Right renal cortex interstitium (tissue), 3 donors: ENCODE measurements at places on chromosomes 2 and 18.

- no peak for DNase-seq
Measured at GRCh38 chr18:29556070-29556469, 1379.1 kb upstream of the CDH2 start.

DNA sequence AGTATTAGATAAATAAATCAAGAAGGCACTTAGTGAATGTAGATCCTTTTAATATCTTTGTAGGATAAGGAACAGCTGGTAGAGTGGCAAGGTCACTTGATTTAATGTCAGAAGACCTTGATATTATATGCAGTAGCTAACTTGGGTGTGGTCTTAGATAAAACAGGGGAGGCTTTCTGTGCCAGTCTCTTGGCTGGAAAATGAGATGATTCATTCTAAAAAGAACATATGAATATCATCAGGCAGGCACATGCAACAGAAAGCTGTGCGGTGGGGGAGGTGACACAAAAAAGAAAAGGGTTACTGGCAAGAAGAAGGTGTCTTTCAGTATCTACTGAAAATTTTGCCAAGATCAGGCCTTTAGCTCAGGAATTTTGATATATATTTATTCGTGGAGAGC, 931.7 kb upstream of the CELF4 start:
- no peak for DNase-seq

DNA sequence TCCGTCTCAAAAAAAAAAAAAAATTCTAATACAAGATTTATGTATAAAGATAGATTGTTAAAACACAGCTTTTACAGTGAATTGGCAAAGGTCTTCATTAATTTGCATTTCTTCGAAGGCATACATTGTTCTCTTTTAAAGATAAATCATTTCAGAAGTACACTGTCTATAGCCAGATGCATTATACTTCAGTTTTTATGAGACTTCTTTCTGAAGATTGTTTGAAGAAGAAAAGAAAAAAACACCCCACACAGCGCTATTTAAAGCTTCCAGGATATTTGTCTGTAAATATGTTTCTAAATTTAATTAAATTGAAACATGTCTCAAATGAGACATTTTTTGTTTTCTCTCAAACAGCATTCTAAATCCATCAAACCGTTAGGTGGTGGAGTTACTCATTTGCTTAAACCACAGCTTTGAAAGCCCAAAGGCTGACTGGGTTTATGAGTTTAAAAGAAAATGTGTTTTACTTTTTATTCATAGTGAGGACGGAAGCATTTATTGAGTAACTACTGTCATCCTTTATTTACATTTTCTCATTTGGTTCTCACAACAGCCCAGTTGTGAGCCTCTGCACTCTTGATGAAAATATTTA, 42.4 kb upstream of the C1GALT1C1L start:
- no peak for DNase-seq

GRCh38 chr2:162069267-162069903, 4.6 kb downstream of the DPP4 start:
- DNase-seq = no peak

DNA sequence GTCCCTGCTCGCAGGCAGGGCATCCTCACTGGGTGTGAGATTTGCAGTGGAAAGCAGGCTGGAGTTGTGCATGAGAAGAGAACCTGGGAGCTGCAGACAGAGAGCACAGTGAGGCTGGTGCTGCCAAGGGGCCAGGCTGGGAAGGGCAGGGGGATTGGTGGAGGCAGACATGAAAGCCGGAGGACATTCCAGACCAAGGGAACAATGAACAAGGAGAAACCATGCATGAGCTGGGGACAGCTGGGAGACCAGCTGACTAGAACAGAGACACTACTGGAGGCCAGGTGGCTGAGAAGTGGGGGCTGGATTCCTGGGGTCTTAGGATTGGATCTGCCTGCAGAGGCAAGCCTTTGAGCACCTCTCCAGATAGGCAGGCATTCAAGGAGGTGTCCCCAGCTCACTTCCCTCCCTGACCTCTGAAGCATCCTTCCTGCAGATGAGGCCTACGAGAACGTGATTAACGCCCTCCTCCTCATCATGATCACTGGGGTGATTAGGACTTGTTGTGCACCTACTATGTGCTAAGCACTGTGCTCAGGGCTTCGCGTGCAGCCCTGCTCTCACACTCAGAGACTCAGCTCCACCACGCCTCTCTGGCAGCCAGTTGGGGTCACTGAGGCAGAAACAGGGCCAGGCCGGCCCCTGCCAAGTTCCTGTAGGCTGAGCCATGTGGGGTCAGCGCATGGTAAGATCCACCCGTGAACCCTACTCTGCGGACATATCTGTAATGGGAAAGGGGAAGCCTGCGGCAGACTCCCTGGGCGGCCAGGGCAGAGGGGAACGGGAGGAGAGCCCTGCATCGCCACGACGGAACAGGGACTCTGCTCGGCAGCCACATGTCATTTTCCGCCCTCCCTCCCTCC, 74.8 kb upstream of the SLC66A3 start:
- no peak for DNase-seq

DNA sequence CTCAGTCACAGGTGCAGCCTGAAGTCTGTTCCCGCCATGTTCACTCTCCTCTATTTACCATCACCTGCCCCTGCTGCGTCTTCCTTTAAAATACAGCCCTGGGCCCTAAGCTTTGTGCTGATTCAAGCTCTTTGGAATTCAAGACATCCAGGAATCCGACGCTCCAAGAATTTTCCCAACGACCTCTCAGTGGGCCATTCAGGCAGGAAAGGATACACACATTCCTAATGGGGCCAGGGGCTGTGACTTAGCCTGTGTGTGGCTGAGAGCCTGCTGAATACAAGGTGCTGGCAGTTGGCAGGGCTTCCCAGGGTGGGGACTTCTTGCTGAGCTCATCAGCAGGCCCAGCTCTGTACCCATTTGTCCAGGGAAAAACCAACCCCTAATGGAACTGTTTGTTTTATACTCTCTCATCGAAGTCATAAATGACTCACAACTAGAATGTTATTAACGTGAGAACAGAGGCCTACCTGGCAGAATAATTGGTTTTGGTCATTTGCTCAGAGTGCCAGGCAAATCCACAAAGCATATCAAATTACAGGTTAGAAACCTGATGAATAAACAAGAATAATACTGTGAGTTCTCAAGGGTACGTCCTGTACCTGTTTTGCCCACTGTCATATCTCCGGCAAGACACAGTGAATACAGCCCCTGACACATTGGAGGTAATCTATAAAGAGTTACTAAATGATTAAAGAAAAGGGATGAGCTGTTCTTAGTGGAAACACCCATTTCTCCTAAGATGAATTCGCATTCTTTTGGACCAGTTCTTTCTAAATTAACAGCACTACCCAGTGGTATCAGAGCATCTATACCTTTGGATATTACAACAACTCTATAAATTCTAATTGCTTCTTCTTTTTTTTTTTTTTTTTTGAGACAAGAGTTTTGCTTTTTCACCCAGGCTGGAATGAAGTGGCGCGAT, 12.6 kb upstream of the KCMF1 start:
- DNase-seq = peak; percentile 55

GRCh38 chr2:46012618-46013240, 284.5 kb upstream of the EPAS1 start:
- DNase-seq = no peak

GRCh38 chr18:789397-789796, 22.6 kb downstream of the YES1 start:
- no peak for DNase-seq

DNA sequence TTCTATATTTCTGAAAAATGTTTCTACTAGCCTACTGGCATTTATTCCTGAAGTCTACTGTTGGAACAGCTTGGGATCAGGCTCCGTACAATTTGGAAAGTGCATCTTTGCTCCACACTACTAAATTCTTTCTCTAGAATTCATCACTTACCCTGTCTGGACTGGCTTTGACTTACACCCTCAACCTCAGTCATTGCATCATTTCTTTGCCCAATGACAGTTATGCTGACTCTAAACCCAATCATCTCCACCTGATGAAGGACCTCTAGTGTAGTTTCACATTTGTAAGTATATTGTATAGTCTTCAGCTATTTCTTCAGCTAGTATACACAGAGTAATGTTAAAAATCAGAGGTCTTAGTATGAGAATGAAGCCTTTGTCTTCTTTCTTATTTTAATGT, 359.6 kb upstream of the MC4R start:
- no peak for DNase-seq

DNA sequence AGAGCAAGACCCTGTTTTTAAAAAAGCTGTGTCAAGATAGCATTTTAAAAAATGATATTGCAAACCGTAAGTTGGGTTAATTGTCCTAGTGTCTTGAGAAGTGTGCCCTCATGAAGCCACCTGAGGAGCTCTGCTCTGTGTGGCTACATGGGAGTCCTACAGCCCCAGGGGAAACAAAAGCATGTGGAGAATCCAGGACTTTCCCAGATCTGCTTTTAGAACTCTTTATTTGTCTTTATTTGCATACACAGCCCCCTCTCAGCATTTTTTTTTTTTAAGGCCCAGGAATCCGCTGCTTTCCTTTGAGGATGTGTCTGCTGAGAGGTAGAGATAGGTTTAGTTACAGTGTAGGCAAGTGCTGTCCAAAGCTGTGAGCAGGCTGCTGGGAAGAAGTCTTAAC, 219.2 kb downstream of the FHOD3 start:
- DNase-seq = no peak

DNA sequence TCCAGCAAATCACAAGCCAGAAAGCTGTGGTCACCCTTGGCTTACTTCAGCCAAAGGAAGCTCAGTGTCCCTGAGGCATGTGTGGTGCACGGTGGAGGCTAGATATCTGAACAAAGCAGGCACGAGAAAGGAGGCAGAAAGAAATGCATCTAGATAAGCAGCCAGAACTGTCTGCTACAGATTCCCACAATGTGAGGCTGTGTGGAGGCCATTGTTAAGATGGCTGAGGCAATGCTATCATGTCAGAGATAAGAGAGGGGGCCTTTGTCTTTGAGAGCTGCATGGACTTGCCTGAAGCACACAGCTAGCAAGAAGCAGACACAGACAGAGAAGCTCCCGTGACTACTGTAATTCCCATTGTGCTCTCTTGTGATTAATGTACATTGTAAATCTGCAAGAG, 110.5 kb upstream of the LYPD6 start:
- no peak for DNase-seq

GRCh38 chr2:20470211-20470610, 23.3 kb downstream of the RHOB start:
- no peak for DNase-seq

GRCh38 chr2:122988395-122989221, 1036.5 kb upstream of the CNTNAP5 start:
- DNase-seq = no peak

GRCh38 chr2:138293045-138293444, 208.5 kb upstream of the SPOPL start:
- no peak for DNase-seq

GRCh38 chr2:73257425-73258125, 23.5 kb downstream of the CCT7 start:
- no peak for DNase-seq

GRCh38 chr2:174859563-174860169, 95.4 kb upstream of the CHRNA1 start:
- DNase-seq = no peak

DNA sequence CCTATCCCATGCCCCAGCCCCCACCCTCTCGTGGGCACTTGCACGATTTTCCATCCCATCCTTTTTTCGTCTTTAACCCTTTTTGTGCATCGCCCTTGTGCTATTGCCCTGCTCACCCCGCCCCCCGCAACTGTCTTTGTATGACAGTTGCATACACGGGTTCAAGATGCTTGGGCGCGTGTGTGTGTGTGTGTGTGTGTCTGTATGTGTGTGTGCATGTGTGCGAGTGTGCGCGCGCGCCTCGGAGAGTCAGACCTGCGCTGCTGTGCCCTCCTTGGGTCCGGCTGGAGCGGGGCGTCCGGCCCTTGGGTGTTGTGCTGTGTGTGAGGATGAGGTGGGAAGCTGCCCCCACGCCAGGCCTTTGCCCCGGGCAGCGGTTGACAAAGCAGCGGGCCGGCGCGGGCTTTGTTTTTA, 230.7 kb downstream of the HAUS1 start:
- DNase-seq = no peak

DNA sequence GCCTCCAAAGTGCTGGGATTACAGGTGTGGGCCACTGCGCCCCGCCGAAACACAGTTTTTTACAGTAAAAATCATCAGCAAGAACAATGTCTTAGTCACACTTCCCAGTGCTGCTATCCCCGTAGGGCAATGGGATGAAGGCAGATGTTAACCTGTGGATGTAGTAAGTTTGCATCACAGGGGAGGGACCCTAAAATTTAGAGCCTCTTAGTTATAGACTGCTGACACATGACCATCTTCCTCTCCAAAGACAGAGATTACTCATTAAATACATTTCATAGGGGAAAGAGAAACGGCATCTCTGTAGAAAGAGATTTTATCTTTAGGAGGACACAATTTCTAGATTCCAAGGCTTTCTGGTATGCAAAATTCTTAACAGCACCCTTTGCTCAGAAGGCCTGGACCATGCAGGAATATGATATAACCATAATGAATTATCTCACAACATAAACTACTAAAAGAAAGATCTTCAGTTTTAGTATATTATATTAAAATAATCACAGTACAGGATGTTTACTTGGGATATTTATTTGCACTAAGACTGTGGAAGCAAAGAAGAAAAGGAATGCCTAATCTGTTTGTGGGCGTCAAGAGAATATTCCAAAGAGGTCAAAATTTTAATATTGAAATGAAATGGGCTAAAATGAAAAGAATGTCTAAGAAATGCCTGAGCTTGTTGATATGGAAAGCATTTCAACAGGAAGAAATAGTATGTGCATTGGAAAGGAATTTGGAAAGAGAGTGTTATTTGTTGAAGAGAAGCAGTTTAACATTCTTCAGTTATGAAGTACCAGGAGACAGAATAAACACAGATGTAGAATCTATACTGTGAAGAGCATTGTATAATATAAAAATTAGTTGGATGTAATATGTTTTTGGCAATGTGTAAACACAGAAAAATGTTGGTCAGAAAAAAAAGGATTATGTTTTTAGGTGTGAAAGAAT, 1228.3 kb upstream of the CHAC2 start:
- no peak for DNase-seq

DNA sequence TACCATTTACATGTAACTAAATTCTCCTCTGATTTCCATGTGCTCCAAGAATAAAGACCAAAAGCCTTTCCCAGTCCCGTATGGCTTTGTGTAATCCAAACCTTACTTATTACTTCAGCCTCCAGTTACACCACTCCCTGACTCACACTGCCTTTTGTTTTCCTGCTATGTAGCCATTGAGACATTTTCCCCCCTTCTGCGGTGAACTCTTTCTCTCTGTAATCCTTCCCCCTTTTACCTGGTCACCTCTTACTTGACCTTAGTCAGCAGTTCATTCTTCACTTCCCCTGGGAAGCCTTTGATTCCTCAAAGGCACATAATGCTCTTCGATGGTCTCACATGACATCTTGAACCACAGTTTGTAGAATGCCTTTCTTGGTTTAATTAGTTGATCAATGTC, 256.0 kb upstream of the FANCL start:
- no peak for DNase-seq
